Foreskin keratinocyte (primary cell): ENCODE measurements at places on chromosomes 7 and 10. TPM values are rescaled to one million over a fixed set of nuclear protein-coding genes. Genes with fewer than 3 reads are reported as not detected.

The AKR1C3 gene
- 0.44 and 0.56 TPM in 2 replicates for total RNA-seq

The GTPBP10 gene
- total RNA-seq: 17.9 and 21.5 TPM in 2 replicates

The OIT3 gene
- not detected in 2 replicates for total RNA-seq

- DNase-seq: no peak
Measured at GRCh38 chr10:87054373-87055295, 34.5 kb downstream of the FAM25A start.

DNA sequence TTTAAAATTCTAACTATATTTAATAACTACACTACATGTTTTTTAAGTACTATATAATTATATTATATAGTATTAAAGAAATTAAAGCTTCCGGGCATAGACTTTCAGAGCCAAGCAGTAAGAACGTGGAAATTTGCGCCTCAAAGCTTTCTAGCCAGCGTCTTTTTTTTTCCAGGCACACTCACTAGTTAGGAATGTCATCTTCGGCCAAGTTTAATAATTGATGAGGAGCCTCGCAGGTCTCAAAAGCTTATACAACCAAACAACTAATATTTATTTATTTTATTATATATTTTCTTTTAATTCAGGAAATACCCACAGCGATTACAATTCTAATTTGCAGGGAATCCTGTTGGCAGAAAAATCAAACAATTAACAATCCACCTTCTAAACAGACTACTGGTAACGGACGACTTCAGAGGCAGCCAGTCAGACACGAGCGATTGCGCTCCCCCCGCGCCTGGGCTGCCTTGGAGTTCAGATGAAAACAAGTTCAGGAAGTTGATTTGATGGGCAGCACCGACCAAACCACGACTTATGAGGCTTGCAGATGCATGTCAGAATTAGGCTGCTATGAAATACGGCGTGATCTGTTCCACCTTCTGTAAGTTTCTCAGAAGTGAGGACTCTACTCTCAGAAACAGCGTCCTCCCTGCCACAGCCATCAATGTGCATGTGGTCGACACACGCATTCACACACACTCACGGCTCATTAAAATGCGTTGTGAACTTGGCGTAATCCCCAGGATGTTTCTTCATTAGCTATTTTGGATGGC lies 431.8 kb upstream of the MGMT start:
- DNase-seq: peak; percentile 18

GRCh38 chr7:87330942-87331341 lies 14.5 kb upstream of the CROT start:
- DNase-seq: no peak

DNA sequence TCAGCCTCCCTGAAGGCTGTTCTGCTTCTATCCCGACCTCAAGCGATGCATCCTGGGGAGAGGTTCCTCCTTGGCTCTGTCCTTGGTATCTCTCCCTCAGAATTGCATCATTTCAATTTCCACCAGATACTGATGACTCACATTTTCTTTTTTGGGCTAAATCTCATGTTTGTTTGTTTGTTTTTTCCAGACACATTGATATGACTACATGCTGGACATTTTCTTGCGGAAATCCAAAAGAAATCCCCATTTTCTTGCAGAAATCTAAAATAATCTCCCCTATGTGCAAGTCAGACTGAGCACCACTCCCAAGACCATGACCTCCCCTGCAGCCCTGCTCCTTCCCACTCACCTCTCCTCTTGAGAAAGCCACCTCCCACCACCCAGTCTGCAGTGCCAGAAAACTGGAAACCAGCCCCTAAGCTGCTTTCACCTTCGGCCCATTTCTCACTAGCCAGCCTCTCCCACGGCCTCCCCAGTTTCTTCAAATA lies 260.2 kb upstream of the PRKCQ start:
- no peak for DNase-seq

GRCh38 chr10:59322131-59322530 lies 40.2 kb downstream of the FAM13C start:
- no peak for DNase-seq
